Foreskin fibroblast (primary cell): ENCODE measurements at places on chromosomes 6 and 20.
A peak's percentile ranks its signal among the peaks of the same experiment; 100 is the strongest.

- DNase-seq: no peak
Observed at GRCh38 chr20:6006603-6006949, 47.3 kb downstream of the LRRN4 start.

DNA sequence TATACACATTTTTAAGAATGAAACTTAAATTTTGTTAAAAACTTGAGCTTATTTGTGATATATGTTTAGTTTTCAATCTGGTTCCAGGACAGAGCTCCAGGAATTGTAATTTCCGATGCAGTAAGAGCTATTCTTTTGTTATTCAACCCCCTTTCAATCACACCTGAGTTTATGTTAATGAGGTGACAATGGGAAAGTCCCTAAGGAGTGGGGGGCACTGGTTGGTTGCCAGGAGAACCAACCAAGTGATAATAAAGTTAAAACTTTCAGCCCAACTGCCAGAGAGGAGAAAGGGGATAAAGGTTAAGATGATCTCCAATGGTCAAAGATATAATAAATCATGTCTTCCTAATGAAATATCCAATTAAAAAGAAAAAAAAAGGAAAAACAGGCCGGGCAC, 19.8 kb downstream of the MDN1 start:
- DNase-seq: no peak

DNA sequence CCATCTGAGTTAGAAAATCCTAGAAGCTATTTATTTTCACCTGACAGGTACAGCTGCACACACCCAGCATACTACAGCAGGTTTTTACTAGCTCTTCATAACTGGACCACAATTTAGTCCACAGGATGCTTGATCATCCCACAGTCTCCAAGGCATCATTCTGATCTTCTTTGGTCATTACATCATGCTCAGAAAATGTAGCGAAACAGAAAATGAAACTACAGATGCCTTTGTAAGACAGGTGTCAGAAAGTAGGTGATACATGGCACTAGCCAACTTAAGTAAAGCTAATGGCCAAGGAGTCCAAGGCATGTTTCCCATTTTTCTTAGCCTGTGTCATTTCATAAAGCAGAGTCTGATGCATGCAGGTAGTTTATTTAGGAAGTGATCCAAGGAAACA, 102.3 kb downstream of the HTR1B start:
- DNase-seq: no peak

DNA sequence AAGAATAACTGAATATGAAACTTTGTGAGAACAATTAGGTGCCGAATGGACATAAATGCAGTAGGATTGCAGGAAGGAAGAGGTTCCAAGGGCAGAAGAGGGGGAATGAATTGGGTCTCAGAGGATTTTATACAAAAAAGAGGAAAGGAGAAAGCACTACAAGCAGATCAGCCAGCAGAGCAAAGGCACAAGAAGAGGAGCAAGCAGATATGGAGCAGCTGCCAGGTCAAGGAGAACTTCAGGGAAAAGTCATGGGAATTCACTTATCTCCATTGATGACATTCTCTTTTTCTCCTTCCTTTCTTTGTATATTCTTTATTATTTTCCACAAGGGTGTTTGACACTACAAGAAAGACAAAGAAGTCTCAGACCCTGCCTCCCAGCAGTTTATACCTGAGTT, 9.6 kb downstream of the DSE start:
- no peak for DNase-seq

DNA sequence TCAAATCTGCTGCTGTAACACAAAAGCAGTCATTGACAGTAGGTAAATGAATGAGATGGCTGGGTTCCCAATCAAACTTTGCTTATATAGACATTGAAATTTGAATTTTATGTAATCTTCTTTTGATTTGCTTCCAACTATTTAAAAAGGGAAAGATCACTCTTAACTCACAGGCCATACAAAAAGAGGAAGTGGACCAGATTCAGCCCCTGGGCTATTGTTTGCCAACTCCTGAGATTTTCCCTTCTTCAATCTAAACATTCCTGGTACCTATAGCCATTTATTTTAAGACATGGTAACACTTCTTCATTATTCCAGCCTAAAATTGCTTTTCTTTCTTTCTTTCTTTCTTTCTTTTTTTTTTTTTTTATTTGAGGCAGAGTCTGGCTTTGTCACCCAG, 260.6 kb downstream of the TFAP2A start:
- DNase-seq: no peak

DNA sequence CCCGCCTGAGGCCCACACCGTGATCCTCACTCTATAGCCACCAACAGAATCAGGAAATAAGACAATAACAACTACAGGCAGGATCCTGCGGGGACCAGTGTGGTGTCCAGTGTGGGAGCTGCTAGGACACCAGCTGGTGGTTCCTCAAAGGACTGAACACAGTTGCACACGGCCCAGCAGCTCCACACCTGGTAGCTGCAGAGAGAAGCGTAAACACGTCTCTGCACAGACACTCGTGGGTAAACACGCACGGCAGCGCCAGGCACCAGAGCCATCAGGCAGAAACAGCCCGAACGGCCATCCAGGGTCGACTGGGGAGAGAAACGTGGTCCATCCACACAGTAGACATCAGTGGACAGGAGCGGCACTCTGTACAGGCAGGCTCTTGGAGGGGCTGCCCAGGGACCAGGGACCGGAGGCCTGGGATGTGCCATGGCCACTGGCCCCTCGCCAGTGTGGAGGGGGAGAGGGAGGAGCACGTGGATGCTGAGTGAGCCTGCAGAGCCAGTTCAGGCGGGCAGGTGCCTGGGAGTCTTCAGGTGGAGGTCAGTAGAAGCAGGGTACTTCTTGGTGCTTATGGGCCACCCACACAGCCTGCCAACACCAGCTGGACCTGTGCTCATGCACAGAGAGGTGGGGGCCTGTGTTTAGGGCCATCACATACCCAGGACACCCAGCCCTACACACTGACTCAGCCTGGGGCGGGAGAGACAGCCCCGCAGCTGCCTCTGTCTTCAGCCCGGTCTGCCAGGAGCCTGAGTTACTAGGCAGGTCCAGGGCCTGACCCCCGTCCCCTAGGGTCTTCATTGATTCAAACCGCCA, 7.4 kb upstream of the LAMA5 start:
- DNase-seq: peak; percentile 60

DNA sequence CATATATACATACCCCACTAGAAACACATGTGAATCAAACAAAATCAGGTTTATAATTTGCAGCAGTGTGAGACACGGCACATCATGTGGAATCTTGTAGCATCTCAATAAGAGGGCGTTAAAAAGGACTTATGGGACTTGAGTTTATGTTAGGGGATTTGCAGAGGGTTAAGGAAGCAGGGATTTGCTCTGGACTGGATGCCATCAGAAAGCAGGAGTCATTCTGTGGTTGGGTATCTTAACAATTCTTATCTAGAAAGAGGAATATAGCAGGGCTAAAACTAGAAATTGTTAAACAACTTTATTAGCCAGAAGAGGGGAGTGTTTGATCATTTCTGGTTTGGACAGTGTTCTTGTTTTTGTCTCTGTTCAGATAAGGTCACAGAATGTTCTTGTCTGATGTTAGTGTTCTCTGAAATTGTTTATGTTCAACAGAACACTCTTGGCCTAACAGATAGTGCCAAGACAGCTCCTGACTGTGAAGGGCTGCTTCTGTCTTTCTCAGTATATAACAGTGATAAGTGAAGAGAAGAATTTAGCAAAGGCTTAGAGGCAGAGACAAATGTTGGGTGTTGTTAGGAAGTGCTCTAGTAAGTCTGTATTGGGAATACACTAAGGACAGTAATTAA, 39.2 kb downstream of the LIN28B start:
- peak; percentile 61 for DNase-seq

GRCh38 chr20:22578221-22579118, 5.9 kb downstream of the FOXA2 start:
- DNase-seq: no peak

GRCh38 chr6:143884216-143884900, 20.1 kb downstream of the ZC2HC1B start:
- DNase-seq: peak; percentile 21

GRCh38 chr6:80932359-80932758, 820.1 kb downstream of the TENT5A start:
- DNase-seq: peak; percentile 47

GRCh38 chr6:139800837-139801236, 426.4 kb upstream of the CITED2 start:
- no peak for DNase-seq

DNA sequence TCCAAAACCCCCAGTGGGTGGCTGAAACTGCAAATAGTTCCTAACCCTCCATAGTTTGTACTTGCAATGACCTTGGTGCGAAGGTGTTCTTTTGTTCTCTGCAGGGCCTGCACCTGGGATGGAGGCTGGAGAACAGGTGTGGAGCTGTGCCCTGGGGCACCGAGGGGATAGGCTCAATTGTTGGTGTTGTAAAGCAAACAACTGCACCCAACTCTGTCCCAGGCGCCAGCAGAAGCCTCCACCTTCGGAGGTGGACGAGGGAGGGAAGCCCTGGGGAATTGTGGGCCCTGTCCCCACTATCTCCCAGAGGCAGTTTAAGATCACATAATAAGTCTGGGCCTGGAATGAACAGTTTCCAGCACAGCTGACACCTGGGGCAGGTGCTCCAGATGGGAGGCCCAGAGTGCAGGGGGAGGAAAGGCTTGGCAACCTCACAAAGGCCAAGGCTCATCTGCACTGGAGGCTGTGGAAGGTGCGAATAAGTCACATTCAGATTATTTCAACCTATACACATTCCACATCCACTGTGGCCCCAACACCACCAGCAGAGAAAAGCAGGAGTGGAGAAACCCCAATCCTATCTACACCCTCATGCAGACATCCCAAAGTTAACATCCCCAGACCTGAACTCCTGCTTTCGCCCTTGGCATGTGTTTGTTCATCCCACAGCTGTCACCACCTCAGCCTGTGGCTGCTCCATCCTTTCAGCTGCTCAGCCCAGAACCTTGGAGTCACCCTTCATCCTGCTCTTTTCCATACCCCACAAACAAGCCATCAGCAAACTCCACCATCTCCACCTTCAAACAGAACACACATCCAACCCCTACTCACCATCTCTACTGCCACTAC, 12.3 kb upstream of the CBFA2T2 start:
- no peak for DNase-seq

- peak; percentile 54 for DNase-seq
Observed at GRCh38 chr6:136587527-136587926, 37.3 kb upstream of the MAP7 start.

GRCh38 chr6:3337521-3338350, 79.0 kb downstream of the PSMG4 start:
- no peak for DNase-seq

GRCh38 chr20:13212750-13213149, 8.3 kb upstream of the ISM1 start:
- peak; percentile 55 for DNase-seq

DNA sequence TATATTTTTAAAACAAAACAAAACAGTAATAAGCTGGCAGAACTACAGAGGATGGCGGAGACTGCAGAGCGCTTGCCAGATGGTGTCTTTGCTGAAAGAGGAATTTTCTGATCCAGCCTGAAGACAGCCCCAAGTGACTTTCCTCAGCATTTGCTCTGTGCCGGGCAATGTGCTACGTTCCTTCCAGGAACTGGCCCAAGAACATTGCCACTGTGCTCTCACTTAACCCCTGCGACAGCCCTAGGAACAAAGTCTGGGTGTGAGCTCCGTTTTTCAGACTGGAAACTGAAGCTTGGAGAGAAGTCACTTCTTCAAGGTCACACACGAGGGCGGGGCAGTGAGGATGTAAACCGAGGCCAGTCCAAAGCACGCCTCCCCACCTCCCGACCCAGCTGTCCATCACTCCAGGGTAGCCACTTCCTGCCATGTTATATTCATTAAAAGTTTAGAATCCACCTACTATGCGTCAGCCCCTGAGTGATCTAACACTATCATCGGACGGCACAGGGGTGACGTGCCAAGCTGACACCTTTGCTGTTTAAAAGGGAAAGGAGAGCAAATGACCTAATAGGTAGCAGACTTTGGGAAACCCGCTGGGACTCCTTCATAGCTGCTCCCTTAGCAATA, 22.3 kb upstream of the BMP7 start:
- DNase-seq: peak; percentile 25

- DNase-seq: no peak
Observed at GRCh38 chr6:166540631-166541331, 45.7 kb downstream of the RAMACL start.

DNA sequence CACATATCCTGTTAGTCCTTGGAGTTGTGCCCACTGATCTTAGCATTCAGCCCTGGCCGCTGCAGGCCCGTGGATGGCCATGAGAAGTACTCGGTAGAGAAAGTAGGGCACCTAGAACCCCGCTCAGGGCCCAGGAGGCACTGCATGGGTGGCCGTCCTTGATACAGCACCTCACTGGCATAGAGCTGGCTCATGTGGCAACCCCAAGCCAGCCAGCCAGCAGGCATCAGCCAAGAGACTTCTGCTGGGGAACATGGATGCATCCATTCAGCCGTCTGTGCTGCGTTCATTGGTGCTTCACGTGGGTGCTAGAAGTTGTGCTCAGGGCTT, 10.6 kb downstream of the PYGB start:
- no peak for DNase-seq

DNA sequence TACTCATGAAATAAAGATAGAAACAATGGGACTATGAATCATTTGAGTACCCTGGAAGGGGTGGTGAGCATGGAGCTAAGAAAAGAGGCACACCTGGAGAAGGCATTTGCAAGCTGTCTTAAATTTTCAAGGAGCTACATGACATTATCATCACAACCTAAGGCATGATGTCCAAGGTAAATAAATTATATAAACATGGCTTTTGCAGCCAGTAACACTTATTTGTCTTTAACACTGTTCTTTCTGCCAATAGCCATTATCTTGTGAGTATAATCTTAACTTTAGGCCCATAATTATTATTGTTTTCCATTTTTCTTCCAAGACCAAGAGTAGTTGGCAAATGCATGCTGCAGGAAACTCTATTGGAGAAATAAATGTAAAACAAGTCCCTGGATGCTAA, 63.7 kb downstream of the ALDH5A1 start:
- DNase-seq: no peak

DNA sequence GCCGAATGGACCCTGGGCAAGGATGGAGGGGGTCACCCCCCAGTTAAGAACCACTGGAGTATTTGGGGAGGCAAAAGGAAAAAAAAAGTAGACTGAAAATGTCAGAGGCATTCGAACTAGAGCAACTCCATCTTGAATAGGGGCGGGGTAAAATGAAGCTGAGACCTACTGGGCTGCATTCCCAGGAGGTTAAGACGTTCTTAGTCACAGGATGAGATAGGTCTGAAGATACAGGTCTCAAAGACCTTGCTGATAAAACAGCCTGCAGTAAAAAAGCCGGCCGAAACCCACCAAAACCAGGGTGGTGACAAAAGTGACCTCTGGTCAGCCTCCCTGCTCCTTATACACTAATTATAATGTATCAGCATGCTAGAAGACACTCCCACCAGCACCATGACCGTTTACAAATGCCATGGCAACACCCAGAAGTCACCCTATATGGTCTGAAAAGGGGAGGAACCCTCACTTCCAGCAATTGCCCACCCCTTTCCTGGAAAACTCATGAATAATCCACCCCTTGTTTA, 70.4 kb upstream of the KCNG1 start:
- no peak for DNase-seq

DNA sequence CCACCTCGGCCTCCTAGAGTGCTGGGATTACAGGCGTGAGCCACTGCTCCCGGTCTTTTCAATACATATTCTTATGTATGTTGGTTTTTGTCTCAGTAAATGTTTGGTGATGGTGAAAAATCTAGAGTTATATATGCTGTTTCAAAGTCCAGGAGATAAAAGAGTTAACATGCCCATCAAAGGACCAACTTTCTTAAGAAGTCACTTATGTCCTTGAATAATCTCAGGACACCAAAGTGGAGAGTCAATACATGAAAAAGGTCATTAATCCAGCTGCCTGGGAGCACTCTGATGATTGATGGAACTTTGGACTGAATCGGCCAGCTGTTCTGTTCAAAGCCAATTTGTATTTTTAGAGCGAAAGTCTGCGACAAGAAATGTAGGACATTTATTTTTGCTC, 59.8 kb upstream of the HDAC2 start:
- no peak for DNase-seq
